Stimulated activated CD4-positive, alpha-beta T cell treated with anti-CD3 and anti-CD28 coated beads, Interleukin-1b, Interleukin-23, amount 100 ng/mL, for 4 hours (primary cell): ENCODE measurements at places on chromosomes 2 and 18.

DNA sequence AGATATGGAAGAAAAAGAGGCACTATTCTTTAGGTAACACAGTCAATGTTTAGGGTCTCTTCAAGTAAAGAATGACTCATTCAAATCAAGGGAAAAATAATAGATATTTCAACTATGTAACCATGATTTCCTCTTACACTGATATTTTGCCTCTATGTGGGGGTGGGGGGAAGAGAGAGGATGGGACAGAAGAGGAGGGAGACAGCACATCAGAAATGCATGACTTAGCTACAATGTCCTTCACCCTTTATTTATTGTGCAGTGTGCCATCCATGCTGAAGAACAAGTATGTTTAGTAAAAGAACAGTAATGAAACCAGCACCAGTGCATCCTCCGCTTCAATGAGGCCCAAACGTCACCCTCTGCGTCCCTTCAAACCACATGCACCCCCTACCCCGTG, 204.8 kb downstream of the HDAC4 start:
- DNase-seq: no peak

- no peak for DNase-seq
These were observed 127.8 kb downstream of the TRIB2 start for GRCh38 chr2:12844511-12844910.

- DNase-seq: no peak
These were observed 214.9 kb downstream of the XIRP2 start for GRCh38 chr2:167103028-167103756.

DNA sequence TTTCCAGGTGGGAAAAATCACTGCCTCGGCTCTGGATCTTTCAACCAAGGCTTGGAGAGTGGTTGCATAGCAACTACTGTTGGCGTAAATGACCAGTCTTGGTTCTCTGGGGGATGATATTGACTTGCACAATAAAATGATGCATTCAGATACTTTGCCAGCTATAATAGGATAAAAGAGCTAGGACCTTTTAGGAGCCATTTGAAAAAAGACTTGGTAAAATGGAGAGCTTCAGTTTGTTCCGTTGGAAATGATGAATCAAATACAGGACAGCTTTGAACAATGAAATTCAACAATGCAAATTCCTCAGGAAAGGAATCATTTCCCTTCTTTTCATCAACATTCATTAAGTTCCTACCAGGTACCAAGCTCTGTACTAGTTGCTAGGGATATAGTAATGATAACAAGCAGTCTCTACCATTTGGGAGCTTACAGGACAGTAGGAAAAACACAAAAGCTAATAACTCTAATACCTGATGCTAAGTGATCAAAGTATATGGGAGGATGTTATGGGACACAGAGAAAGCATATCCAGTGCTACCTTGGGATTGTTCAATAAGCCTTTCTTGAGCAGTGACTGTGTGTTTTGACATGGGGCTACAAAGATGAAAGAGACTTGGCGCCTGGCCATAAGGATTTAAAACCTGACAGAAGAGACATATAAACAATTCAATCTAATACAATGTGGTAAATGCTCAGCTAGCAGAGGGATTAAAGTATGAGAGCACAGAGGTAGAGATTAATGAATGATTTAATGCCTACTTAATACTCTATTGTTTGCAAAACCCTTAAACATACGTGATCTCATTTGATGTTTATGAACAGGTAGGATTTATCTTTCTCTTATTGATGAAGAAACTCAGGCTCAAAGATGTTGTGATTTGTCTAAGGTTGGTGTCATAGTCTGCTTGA, 110.7 kb downstream of the QPCT start:
- DNase-seq: no peak

- no peak for DNase-seq
These were observed 49.3 kb downstream of the SP110 start for GRCh38 chr2:230170532-230170931.

GRCh38 chr18:8947566-8947965, 154.9 kb upstream of the NDUFV2 start:
- no peak for DNase-seq

GRCh38 chr2:208315081-208315788, 49.2 kb downstream of the PIKFYVE start:
- DNase-seq: no peak

GRCh38 chr2:71681626-71682025, 228.3 kb downstream of the DYSF start:
- DNase-seq: no peak
